T-helper 22 cell (primary cell): ENCODE measurements at places on chromosomes 3 and 15.

GRCh38 chr3:123284399-123285010 lies 82.8 kb downstream of the SEC22A start:
- DNase-seq, result no peak

DNA sequence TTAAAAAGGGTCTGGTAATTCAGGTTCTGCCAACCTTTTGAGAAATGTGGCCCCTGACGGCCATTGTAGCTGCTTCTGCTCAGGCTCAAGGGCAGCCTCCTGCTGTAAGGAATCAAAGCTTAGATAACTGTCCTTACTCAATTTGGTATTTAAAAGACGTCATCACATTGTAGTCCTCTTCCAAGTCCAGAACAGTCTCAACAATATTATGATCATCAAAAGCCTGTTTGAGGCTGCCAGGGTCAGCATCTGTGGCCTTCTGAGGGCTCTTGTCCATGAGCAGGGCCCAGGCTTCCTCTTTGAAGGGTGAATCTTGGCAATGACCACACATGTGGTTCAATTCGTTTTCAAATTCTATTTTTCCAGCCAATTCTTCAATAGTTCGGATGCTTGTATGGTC lies 6.0 kb downstream of the C3orf62 start:
- no peak for DNase-seq

- DNase-seq, result no peak
Measured at GRCh38 chr15:91369823-91370222, 269.8 kb downstream of the SV2B start.

- DNase-seq, result no peak
Measured at GRCh38 chr3:131349946-131350347, 31.6 kb upstream of the NUDT16 start.

GRCh38 chr15:91824256-91824655 lies 29.3 kb upstream of the SLCO3A1 start:
- DNase-seq, result no peak

DNA sequence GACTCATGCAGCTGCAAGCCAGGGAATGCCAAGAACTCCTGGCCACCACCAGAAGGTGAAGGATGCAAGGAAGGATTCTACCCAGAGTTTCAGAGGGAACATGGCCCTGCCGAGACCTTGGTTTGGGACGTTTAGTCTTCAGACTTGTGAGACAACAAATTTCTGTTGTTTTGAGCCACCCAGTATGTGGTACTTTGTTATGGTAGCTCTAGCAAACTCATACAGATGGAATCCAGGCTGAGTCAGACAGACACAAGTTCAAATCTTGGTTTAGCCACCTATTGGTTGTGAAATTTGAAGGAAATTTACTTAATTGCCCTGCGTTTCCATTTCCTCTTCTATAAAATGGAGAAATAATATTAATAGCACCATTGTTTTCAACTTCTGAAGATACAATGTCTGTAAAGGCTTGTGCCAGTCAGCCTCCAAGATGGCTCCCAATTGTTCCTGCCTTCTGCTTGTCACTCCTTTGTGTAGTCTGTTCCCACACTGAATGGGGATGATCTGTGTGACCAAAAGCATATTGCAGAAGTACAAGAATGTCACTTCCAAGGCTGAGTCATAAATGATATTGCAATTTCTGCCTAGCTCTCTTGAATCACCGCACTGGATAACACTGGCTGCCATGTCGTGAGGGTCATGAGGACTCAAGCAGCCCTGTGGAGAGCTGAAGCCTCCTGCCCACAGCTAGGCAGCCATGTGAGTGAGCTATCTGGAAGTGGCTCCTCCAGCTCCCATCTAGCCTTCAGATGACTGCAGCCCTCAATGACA lies 223.5 kb upstream of the PROK2 start:
- DNase-seq, result no peak

- DNase-seq, result no peak
Measured at GRCh38 chr3:114155370-114155821, 23.5 kb downstream of the DRD3 start.
